ENCODE measurements at places on chromosomes 2 and 18. TPM values are rescaled to one million over a fixed set of nuclear protein-coding genes. Genes with fewer than 3 reads are reported as not detected.

DNA sequence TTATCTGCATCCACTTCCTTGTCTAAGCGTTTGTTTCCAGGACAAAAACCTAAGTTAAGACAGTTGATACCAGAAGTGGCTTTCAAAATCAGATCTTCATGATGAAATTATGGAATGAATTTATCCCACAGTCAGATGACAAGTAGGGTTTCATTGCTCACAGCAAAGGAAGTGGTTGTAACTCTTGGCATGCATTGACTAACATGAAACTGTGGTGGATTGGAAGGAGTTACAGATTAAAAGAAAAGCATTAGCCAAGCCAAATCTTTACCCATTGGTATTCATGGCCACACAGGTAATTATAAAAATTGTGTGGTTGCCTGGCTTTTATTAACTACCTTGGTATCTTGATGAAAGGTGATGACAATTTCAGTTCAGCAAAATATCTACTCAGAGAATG lies 438.0 kb upstream of the NXPH2 start:
- no peak for DNase-seq

GRCh38 chr18:50709193-50709592 lies 110.6 kb downstream of the MRO start:
- DNase-seq: no peak

Gene CCDC74B
- 2.3 TPM for total RNA-seq

DNA sequence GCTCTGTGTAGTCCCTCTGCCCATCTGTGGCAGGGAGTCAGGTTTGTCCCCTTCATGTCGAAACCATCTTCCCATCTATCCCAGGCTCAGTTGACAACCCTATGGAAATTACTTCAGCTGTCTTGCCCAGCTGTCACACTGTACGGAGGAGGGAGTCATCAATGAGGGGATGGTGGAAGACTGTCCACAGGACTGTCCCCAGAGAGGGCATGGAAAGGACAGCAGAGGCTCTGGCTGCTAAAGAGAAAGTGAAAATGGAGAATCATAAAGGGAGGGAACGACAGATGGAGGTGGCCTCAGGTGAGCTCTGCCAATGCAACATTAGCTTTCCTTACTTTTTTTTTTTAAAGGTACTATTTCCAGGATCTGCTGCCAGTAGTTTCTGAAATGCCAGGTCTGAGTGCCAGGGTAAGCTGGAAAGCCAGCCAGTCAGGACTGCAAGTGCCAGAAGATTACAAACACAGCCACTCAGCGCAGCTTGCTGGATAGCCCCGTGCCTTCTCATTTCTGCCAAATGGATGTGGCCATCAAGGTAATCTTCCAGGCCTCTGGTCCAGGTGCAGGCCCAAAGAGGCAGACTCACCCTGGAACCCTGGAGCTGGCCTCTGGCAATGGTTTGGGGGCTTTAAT lies 192.8 kb downstream of the AGPS start:
- DNase-seq: peak; percentile 68

- DNase-seq: no peak
Measured at GRCh38 chr2:65427532-65427931, 4.9 kb downstream of the SPRED2 start.

DNA sequence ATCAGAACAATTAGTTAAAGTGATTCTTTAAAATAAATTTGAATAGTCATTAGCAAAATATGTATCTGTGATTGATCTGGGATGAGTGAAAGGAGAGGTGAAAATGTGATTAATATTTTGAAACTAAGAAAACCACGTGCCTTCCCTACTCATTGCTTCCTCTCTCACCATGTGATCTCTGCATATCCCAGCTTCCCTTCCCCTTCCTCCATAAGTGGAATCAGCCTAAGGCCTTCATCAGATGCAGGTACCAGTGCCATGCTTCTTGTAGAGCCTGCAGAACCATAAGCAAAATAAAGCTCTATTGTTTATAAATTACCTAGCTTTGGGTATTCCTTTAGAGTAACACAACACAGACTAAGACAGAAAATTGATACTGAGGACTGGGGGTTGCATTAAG lies 11.2 kb upstream of the STAT1 start:
- no peak for DNase-seq

DNA sequence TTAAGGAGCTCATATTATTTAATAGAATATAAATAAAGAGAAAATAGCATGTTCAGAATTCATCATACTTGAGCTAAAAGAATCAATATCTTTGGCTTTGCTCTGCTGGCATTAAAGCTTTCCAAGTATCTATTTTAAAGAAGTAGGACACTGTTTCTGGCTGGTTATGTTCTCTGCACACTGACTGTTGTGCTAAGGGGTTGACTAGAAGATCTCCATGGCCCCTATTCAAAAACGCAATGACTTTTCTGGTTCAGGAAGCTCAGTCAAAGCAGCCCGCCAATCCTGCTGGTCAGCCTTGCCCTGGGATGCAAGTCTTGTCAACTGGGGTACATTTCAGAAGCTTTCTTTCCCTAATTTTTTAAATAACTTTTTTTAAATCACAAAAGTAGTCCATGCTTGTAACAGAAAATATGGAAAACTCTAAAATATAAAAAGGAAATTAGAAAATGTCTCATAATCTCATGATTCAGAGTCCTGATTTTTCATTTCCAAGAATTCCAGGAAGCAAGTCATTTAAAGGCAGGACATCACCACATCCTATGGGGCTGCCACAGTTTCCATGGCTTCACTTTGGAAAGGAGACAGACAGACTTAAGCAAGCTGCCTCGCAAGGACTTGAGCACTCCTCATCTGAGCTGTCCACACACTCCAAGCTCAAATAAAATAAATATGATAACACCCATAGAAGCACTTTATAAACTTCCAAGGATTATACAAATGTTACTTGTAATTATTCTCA lies 195.1 kb downstream of the TXNL1 start:
- DNase-seq: no peak

GRCh38 chr2:120853306-120854013 lies 117.8 kb downstream of the GLI2 start:
- DNase-seq: no peak

Gene CXCR4
- total RNA-seq: 3.7 TPM

Gene MOGAT1
- total RNA-seq: 0.90 TPM

- no peak for DNase-seq
Measured at GRCh38 chr18:40867459-40867858, 1087.6 kb upstream of the PIK3C3 start.

DNA sequence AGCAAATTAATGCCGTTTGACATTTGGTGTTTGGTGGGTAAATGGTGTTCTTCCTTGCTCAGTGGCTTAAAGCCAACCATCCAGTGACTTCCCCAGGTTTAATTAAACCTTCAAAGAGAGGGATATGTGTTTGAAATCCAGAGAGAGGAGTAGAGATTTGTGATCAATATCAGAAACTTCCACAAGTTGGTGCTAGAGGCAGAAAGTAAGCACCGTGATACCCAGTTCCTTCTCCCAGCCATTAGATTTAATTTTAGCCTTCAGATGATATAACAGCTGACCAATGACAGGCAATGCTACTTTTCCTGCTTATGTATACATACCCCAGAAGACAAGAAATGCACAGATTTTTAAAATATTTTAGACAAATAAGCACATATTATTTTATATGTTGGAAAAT lies 398.5 kb downstream of the CDH2 start:
- no peak for DNase-seq

Gene TXNDC2
- total RNA-seq: not detected

DNA sequence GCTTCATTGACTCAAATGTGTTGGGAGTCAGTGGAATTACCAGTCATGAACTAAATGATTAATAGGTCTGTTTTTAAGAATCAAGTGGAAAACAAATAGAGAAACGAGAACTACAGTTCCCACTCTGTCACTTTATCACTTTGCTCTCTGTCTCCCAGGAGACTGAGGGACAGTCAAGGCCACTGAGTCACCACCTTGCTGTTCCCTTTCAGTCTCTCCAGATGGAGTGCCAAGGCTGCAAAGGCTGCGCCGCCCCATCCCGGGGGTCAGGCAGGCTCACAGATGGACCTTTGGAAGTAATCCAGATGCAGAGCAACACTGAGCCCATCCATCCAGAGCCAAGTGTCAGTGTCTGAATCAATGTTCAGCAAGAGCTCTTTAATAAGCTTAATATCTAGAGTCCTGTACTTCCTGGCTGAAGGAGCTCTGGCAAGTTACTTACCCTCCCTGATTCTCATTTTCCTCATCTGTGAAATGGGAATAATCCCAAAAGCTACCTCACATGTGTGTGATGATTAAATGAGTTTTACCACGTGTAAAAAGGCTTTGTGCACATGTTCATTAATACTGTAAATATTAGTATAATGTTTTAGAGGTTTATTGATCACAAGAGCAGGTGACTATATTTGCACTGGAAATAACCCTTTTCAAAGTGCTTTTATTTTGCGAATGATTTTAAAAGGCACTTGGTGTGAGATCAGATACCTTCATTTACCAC lies 43.0 kb upstream of the EFEMP1 start:
- DNase-seq: peak; percentile 34

DNA sequence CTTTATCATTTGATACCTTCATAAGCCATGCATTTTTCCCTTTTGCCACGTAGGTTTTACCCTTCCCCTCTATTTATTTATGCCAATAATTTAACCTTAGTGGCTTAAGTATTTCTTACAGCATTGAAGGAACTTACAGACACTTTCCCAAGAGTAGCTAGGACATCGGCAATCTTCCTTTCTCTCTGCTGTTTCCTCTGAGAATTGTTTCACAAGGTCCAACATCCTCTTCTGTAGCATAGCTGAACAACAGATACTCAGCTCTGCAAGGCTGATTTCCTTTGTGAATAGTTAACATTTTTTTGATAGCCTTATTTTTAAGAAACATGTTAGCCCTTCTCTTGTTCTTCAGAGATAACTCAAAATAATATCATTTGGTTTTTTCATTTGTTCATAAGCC lies 1.1 kb upstream of the GCA start:
- no peak for DNase-seq

DNA sequence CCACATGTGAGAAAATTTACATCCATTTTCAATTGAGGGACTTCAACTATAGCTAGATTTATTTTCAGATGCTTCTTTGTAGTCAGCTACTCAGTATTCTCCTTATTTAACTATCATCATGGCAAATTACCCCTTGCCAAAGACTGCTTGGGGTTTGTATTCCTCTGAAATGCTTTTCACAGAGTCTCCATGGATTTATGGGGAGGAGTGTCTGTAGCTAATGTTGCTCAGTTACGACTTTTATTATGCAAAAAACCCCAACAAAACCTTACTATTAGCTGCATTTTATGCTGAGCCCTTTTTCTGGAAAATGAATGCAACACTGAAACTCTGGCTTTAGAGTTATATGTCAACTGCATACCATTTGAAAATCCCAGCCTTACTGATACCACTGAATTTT lies 78.6 kb downstream of the RFTN2 start:
- no peak for DNase-seq

DNA sequence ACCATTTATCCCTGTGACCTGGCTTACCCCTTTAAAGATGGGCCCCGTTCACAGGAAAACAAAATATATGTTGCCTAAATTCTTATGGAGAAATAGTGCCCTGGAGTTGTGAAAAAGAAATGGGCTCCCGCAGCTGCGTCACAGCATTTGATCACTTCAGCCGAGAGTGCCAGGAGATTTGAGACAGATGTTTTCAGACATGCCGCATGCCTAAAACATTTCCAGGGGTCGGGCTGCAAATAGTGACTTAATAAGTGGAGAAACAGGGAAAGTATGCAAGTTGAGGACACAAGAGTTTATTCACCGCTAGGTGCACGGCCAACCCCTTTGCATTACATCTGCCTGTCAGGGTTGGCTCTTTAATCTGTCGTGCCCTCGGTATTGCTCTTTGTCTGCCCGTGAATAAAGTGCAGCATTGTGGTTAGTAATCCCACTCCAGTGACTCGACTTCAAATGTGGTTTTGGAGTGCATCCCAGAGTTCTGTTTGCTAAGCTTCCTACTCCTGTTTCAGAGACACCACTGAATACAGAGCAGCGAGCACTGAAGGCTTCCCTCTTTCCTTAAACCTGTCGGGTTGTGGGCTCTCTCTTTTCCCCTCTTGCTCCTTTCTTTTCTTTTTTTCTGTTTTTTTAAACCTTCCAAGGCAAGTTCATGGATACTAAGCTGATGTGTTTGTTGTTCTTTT lies 187.5 kb downstream of the LTBP1 start:
- peak; percentile 53 for DNase-seq

GRCh38 chr2:128833664-128834027 lies 515.0 kb upstream of the HS6ST1 start:
- no peak for DNase-seq

Gene HOXD3
- total RNA-seq: 0.88 TPM

DNA sequence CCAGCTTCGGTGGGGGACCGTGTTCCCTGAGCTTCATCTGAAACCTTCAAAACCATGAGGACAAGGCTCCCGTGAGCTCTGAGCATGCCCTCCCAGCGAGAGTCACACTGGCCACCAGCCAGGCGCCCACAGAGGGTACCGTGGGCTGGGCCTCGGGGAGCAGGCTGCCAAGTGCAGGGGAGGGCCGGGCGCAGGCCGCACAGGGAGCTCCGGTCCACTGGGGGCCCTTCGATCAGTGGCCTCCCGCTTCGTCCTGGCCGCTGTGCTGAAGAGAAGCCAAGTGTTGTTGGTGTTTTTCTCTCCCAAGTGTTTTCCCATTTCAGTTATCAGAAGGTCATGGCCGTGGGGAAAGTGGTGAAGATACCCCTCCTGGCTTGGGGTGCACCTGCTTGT lies 144.4 kb downstream of the PTGR3 start:
- no peak for DNase-seq

Gene SLC5A7
- not detected for total RNA-seq
